ENCODE measurements at places on chromosomes 12 and 14.
A peak's percentile ranks its signal among the peaks of the same experiment; 100 is the strongest.

DNA sequence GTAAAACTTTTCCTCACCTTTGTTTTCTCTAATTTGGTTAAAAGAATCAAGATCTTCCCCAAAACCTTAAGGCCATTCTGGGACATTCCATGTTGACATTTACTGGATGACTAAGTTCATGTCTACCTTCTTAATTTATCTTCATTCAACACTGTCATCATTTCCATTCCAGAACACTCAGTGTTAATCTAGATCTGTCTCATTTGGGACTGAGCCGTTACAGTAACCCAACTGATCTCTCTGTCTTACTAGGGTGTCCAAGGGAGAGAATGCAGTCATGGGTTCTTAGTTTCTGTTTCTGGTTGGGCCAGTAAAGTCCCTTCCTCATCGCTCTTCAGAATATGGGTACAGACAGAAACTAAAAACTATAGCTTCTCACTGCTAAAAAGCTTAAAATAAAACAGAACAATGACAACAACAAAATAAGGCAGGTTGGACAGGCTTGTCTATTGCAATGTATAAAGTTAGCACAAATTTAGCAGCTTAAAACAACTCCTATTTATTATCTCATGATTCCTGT lies 144.8 kb downstream of the ASCL1 start:
- DNase-seq, result no peak

DNA sequence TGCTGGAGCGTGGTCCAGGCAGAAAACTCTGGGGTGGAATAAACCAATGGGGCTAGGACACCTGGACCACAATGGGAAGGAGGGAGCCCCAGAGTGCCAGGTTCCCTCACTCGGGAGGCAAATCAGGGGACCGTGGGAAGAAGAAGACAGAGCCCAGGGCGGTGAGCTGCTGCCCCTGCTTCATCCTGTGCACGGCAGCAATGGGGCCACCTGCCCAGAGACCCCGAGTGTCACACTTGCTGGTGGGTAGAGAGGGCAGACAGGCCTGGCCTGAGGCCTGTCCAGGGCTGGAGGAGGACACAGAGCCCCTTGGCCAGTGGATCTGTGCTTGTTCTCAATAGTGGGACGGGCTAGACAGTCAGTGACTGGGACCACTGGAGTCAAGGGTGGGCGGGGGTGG lies 58.2 kb downstream of the DIO3 start:
- no peak for DNase-seq

- DNase-seq, result no peak
Observed at GRCh38 chr12:52230364-52231281, 2.4 kb upstream of the KRT7 start.

GRCh38 chr12:81800298-81801148 lies 41.4 kb upstream of the PPFIA2 start:
- DNase-seq, result no peak

GRCh38 chr12:12538535-12538934 lies 24.1 kb downstream of the DUSP16 start:
- no peak for DNase-seq

DNA sequence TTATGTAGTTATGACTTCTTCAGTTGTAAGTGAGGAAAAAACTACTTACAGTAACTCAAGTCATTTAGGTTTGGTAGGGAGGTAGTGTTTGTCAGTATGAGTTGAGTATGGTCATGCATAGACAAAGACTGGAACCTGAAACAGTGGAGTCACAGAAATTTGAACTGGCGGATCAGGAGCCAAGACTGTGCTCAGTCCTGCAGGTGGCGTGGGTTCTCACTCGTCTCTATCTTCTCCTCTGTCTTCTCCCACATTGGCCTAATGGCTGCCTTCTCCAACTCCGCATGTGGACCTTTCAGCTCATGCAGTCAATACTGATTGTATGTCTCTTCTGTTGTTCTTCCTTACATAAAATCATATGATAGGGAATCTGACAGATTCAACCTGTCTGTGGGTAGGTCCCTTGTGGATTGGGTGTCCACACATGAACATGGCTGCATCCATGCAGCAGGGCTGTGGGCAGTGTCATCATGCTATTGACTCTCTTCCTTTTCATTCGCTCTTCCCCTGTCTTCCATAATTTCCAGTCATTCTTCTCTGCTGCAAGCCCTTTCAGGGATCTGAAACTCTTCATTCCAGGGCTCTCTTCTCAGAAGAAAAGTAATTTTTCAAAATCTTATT lies 78.8 kb upstream of the NEDD1 start:
- no peak for DNase-seq

- DNase-seq, result no peak
Observed at GRCh38 chr14:63892265-63892664, 39.5 kb downstream of the SYNE2 start.

- DNase-seq, result no peak
Observed at GRCh38 chr12:52499806-52500560, 6.9 kb upstream of the KRT6A start.

GRCh38 chr12:7090222-7090998 lies 1.8 kb downstream of the C1R start:
- DNase-seq, result no peak

DNA sequence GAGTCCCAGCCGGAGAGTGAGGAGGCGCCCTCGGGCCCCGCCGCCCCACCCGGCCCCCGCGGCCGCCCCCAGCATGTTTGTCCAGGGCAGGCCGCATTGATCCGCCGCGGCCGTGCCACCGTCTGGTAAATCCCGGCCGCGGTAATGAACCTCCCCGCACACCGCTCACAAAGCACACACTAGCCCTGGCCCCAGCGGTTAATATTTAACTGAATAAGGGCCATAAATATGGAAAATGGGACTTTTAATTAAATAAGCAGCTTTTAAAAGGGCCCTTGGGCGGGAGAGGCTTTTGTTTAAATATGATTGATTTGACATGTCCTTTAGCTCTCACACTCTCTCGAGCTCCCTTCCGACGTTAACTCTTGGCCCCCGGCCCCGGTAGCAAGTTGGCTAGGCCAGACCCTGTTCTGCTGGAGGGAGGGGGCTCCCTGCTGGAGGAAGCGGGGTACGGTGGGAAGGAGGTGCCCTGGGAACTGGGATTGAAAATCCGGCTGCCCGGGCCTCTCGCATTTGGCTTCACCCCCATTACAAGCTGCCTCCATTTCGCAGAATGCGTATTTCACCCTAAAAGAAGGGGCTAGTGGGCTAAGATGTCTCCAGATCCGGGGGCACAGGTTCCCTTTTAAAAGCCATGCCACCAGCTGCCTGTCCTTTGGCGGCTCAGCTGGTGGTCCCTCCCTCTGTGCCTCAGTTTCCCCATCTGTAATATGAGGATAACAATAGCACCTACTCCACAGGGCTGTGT lies 199.8 kb downstream of the RBM19 start:
- DNase-seq, result peak; percentile 87

GRCh38 chr14:88188745-88189416 lies 134.2 kb downstream of the KCNK10 start:
- DNase-seq, result no peak

- peak; percentile 3 for DNase-seq
Observed at GRCh38 chr14:78157494-78158437, 12.4 kb upstream of the NRXN3 start.

DNA sequence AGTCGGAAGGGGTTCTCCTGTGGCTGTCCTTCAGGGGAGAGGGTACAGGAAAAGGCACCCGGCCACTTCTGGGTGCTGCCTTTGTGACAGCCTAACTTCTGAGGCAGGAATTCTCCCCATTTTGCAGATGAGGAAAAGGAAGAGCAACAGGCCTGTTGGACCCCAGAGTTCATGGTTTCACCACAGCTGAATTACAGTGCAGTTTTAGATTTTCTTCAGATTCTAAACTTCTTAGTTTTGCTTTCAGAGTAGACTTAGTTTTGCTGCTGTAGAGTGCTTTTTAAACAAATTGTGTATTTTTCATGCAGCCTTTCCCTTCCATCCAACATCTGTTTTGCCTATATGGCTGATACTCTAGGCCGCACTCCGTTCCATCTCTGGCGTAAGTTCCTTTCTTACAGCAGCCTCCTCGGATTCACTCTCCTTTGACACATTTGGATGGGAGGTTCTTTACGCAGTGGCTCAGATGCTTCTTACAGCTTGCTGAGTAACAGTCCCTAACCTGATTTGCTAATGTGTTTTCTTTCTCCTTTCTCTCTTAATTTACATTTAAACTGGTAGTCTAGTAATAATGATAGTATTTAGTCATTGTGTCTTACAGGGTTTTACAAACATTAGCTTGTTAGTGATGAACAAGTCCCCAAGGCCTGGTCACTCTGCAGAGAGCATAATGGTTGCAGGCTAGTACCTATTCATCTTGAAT lies 7.8 kb downstream of the TRAF3 start:
- no peak for DNase-seq

GRCh38 chr12:57539134-57539768 lies 7.7 kb downstream of the DCTN2 start:
- no peak for DNase-seq

- DNase-seq, result no peak
Observed at GRCh38 chr12:32993404-32993803, 96.8 kb upstream of the PKP2 start.

DNA sequence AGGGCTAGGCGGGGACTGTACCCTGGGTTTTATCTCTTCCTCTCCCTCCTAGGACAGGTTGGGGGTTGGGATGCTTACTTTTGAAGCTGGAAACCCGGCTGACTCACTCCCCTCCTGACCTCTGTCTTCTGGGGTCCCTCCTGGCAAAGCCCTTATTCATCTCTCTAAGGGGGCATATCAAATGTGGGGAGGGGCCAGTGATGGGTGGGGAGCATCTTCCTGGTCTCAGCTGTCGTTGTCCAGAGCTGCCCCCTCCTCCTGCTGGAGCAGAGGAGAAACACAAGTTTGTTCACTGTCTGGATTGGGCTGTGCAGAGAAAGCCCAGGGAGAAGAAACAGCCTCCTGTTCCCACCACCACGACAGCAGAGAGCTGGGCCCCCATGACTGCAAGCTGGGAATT lies 85.8 kb downstream of the TNFAIP2 start:
- no peak for DNase-seq

Data from HepG2 (cell line).